ENCODE measurements at places on chromosomes 3 and 15.

DNA sequence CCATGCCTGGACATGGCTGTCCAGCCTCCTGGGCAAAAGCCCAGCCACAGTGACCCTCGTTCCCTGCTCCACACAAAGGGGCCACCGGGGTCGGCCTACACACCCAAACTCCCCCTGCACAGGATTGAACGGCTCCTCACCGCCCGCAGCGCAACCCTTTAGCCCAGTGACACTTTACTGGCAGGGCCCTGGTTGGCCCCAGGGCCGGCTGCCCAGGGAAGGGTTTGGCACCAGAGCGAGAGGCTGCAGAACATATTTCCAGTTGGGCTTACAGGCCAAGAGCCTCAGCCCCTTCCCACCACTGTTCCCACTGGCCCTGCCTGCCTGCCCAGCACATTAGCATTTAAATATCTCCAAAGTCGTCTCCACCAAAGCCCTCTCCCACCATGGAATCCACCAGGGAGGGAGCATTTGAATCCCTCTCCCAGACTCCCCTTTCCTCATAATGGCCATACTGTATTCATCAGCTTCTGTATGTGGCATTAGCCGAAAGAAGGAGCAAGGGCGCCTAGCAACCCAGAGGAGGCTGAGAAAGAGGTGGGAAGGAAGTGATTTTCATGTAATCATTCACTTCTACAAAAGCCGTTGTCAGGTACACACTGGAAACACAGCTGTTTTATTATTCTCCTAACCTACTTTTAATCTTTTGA, 85.4 kb downstream of the SLC6A11 start:
- no peak for DNase-seq

DNA sequence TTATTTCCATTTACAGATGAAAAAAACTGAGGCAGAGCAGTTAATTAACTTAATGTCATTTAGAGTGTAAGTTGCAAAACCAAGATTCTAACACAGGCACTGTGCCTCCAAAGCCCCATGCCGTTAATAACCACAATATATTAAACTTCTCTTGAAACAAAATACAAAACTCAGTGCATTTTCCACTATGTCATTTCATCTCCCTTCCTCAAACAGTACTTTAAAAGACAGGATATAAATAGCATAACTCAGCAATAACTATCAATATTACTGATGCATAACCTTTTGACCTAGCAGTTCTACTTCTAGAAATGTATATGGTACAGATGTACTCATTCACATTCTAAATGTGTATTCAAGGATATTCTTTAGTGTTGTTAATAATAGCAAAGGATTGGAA, 5.1 kb upstream of the TASOR start:
- DNase-seq = no peak

GRCh38 chr3:35784169-35784568, 144.8 kb downstream of the ARPP21 start:
- DNase-seq = no peak

GRCh38 chr3:113825090-113825489, 13.5 kb upstream of the GRAMD1C start:
- DNase-seq = no peak

DNA sequence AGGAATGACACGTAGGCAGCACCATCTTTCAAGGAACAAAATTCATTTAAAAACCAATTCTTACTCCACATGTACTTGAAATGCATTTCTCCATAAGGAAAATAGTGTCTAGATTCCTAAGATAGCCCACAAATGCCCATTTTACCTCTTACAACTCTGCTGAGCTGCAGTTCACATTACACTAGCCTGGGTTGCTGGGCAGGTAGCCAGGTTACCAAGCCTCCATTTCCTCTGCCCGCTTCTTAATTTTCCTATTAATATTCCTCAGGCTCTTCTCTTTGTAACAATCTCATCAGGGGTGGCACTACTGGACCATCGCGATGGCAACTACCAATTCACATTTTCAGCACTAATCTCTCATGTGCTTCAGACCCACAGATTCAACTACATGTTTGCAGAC, 10.8 kb downstream of the ATP13A3 start:
- DNase-seq = no peak

- no peak for DNase-seq
Observed at GRCh38 chr3:128410669-128411573, 55.8 kb downstream of the DNAJB8 start.

GRCh38 chr15:56732886-56733135, 498 bp downstream of the ZNF280D start:
- DNase-seq = no peak

GRCh38 chr3:160757233-160758106, 1.4 kb downstream of the PPM1L start:
- DNase-seq = no peak

GRCh38 chr3:81689617-81690016, 71.8 kb downstream of the GBE1 start:
- no peak for DNase-seq

DNA sequence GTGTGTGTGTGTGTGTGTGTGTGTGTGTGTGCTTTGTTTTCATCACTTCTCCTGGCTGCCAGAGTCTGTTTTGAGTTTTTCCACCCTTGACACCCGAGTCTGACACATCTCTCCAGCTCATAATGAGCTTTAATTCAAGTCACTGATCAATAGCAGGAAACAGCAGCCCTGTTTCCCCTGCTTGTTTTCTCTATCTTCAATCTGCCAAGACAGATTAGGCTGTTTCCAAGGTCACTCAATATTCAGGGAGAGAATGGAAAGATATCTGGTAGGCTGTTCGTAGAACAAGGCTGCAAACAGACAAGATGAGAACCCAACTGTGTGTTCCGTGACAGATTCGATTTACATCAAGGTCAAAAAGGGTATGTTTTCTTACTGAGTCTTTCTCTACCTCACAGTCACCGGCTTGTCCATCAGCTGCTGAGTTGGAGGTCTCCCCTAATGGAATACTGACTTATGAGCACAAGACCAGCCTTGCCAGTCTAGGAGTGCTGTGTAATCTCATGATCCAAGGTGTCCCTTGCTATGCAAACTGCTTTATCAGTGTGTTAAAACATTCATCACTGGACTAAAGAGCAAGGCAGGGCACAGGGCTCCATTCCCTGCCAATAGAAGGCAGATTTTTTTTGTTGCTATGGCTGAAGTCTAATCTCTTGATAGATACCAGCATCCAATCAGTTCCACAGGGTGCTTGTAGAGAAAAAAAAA, 187.9 kb upstream of the LMCD1 start:
- DNase-seq = no peak

GRCh38 chr3:65876028-65876420, 162.7 kb downstream of the MAGI1 start:
- no peak for DNase-seq

GRCh38 chr3:89245612-89246011, 138.2 kb downstream of the EPHA3 start:
- DNase-seq = no peak

DNA sequence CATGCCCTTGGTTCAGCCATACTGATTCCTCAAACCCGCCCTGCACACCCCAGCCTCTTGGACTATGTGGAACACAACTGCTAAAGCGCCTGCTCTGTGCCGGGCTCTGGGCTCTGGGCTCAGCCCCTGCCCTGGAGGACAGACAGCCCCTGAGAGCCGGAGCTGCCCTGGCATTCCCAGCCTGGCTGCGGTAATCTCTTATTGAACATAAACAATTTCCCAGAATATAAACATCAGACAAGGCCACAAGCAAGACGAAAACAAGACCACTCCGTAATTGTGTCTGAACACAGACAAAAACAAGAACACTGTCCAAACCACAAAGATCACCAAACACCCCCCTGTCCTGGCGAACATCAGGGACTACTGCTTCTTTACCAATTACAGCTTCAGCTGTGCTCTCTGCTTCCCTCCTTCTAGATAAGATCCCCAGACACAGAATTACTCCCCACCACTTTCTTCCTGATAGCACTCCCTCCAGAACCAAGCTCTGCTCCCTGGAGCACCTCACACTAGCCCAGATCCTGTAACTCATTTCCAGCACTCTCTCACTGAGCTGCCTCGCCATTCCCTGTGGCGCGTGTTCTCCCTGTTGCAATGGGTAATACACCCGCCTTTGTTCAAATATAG, 57.1 kb upstream of the TLE3 start:
- DNase-seq = no peak

GRCh38 chr15:31308185-31308639, 18.4 kb upstream of the KLF13 start:
- no peak for DNase-seq

DNA sequence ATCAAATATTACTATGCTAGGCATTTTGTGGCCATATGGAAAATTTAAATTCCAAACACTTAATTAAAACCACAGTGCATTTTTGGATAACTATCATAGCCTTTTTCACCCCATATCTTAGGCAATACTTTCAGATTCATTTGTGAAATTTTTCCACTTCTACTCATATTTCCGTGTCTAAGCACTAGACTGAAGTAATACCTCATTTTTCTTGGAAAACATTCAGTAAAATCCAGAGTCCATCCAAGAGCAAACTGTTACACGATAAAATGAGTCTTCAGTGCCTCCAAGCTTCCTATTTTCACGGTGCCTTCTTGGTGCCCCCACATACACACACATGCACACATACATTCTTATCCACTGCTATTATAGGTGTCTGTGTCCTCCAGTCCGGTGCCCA, 845.9 kb downstream of the TBL1XR1 start:
- DNase-seq = no peak

DNA sequence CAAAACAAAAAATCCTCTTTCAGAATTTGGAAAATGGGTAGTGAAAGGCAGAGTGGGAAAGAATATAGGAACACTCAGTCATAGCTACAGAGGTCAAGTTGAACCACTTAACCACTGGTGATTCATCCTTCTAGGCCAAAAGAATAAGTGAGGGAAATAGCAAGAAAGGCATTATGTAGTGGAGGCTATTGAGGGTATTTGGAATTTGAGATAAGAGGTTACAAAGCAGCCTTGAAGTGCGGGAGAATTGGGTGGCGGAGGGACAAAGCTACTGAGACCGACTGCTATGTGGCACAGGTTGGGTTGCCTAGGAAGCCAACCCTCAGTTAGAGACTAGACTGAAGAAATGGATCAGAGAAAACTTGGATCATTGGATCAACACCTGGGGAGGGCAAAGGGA, 109.5 kb downstream of the SYNPR start:
- DNase-seq = no peak

DNA sequence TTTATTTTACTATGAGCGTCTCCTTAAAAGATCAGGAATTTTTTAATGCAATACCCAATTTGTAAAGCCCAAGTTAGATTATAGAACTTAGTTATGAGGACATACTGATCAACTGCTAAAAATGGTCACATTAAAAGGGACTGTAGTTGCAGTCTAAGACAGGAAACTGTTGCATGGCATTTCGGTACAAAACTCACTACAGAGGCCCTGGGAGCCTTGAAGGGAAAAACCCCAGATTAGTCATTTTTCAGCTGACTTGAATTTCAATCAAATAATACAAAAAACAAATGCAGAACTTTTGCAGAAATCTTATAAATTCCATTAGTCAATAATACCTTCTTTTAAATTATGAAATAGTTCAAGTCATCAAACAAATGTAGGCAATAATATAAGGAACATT, 6.9 kb upstream of the PTX3 start:
- DNase-seq = no peak

DNA sequence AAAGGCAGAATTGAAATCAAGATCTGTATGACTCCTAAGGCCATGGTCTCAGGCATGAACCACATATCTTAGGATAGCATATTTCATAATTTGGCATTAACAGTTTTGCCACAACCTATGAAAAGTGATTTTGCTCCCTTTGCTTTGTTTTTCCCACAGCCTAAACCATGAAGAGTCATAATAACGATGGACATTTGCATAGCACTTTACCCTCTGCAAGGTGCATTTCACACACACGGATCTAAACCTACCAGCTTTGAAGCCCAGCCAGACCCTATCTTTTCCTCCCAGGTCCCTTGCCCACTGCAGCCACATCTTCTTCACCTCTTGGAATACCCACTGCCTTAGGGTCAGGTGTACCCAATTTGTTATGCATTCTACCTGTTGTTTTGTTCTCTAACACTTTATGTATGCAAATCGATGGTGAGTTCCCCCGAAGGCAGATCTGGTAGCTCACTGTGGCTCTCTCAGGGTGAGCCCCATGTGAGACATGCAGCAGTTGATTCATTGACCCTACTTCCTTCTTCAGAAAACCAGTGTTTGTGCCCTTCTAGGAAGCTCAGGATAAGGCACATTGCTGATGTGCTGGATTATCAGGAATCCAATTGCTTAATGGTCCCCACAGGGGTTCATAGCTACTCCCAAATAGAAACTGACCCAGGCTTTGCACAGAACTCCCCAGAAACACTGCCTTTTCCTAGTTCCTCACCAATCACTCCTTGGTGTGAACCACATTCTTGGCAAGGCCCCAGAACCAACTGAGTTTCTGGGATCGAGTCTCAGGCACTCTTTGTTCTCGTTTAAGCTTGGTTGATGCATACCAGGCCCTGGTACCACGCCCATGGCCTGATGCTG, 8.7 kb downstream of the ARHGAP31 start:
- no peak for DNase-seq

DNA sequence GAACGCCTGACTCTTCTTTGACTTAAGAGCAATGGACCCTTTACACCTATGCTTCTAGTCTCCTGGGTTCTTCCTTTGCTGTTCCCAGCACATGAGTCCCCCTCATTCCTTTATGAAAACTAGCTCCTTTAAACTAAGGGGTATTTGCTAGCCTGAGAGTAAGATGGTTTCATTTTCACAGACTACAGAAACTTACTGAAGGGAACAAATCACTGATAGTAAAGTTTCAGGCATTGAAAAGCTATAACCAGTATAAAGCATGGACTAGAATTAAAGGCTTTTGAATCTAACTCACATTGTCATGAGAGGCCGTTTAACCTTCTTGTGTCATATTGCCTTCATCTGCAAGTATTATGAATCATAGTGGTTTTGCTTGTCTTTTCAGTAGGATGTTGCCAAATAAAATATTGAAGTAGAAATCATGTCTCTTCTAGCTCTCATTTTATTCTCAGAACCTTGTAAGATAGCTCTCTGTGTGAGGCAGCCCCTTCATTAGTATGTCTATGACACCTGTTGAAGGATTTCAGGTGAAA, 765.9 kb downstream of the NR2F2 start:
- no peak for DNase-seq

GRCh38 chr3:153462545-153462944, 300.5 kb downstream of the RAP2B start:
- DNase-seq = no peak

- no peak for DNase-seq
Observed at GRCh38 chr3:68485051-68485450, 447.3 kb downstream of the TAFA4 start.

DNA sequence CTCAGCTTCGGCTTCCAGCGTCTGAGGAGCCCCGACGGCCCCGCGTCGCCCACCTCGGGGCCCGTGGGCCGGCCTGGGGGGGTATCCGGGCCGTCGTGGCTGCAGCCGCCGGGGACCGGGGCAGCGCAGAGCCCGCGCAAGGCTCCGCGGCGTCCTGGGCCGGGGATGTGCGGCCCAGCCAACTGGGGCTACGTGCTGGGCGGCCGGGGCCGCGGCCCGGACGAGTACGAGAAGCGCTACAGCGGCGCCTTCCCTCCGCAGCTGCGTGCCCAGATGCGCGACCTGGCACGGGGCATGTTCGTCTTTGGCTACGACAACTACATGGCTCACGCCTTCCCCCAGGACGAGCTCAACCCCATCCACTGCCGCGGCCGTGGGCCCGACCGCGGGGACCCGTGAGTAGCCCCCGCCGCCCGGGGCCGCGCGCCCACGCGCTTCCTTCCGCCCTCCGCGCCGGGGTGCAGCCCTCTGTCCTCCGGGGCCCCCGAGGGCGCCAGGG, 462 bp downstream of the EDEM1 start:
- DNase-seq = no peak

Measured in stimulated activated CD8-positive, alpha-beta memory T cell treated with anti-CD3 and anti-CD28 coated beads, Interleukin-4, amount 100 ng/mL, for 4 hours (primary cell).